ENCODE measurements at places on chromosomes 13 and 19.
A peak's percentile ranks its signal among the peaks of the same experiment; 100 is the strongest.

GRCh38 chr19:45955905-45956608, 17.6 kb downstream of the NOVA2 start:
- DNase-seq, result peak; percentile 18

DNA sequence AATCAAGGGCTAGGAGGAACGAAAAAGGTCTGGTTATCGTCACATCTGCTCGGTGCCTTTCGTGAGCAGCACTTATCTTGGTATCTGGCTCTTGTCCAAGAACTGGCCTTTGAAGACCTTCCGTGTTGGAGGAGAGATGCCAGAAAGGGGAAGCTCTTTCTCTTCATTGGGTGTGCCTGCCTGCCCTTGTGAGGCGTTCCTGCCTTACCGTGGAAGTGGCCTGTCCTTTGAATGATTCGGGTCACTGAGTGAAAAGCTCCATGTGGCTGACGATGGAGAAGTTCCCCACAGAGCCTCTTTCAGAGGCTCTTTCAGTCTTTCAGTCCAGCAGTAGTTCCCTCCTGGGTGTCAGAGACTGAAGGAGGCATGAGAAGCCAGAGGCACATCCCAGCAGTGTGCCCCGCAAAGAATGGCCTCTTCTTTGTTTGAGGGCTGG, 121.5 kb upstream of the SLC10A2 start:
- no peak for DNase-seq

DNA sequence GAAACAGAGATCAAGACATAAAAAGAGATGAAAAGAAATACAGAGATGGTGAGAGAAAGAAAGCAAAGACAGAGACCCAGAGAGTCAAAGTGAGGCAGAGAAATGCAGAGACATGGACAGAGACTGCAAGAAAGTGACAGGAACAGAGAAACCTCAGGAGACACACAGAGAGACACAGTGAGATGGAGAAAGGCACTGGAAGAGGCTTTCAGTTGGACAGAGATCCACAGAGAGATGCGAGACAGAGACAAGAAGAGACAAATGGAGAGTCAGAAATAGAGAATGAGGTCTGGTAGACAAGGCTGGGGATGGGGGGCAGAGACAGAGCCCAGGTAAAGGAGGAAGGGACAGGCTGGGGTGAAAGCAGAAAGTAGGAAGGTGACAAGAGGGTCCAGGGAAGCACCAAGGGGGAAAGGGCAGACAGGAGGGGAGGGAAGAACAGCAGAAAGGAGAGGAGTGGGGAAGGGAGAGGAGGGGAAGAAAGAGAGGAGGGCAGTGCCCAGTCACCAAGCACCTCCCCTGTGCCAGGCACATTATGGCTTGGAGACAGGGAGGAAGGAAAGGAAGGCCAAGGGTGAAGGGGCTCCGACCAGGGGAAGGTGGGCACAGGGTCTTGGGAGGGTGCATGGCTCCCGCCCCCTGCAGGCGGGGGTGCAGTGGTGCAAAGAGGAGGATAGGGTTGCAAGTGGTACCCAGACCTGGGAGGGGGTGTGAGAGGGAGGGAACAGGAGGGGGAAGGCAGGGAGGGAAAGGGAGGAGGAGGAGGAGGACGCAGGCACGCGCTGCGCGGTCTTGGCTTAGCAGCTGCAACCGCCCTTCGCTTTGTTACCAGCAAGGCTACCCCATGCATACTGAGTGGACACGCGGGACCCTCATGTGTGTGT, 38.4 kb downstream of the DEDD2 start:
- no peak for DNase-seq

GRCh38 chr13:45195421-45195820, 5.4 kb downstream of the KCTD4 start:
- no peak for DNase-seq

DNA sequence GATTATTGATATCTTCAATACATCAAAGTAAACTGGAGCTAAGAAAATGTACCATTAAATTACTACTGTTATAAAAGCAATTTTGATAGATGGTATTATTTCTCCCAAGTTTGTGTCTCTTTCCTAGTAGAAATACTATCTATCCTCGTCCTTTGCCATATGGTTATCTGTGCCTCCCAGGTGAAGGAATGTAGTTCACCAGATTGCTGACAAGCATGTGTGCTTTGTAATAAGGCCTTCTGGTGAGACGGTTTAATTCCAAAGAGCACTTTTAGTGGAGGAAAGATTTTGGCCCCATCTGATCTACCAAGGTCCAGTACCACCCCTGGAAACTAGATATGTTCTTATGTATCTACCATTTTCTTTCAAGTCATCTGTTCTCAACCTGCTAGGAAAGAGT, 243.6 kb downstream of the DLEU7 start:
- no peak for DNase-seq

DNA sequence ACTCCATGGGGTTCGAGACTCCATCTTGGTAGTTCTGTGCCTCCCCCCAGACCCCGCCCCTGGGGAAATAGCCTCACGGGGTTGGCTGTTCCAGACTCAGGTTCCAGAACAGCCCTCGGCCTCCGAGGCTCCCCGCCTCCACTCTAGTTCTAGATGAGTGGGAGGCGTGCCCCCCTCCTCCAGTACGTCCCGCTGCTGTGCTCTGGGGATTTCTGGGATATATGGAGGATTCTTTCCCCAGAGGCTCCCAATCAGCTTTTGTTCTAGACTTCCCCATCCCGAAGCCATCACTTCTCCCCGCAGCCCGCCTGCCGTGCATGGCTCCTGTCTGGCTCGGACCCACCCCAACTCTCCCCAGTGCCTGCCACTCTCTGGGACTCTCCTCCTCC, 1.9 kb upstream of the CACNG7 start:
- DNase-seq, result no peak

GRCh38 chr19:20276011-20276731, 109.2 kb downstream of the ZNF486 start:
- no peak for DNase-seq

GRCh38 chr13:97225533-97225932, 3.4 kb downstream of the MBNL2 start:
- no peak for DNase-seq

DNA sequence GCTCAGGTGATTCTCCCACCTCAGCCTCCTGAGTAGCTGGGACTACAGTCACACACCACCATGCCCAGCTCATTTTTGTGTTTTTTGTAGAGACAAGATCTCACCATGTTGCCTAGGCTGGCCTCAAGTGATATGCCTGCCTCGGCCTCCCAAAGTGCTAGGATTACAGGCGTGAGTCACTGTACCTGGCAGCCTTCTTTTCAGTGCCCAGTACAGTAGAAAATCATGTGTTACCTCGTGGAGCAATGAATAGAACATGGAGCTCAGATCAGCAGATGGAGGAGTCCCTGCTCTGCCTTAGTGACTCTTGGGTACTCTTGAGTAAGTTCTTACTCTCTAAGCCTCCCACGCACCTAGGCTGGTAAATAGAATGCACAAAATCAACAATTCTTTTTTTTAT, 44.7 kb downstream of the THSD1 start:
- DNase-seq, result no peak

DNA sequence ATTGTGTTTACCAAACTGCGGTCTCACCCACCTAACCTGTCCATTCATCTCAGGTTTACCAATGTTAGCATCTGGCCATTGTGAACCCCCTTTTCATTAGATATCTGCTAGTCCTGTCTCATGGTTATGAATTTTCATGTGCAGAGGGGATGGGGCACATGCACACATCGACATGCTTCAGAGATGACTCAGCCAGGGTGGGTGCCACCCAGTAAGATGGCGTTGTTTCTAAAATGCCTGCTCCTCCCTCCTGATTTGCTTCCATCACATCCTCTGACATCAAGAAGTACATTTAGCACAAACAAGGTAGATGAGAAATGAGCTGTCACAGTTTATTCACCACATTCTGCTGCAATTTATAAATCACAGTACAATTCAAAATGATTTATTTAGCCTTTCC, 51.3 kb downstream of the GPALPP1 start:
- DNase-seq, result no peak

GRCh38 chr19:58544591-58545285, 874 bp downstream of the TRIM28 start:
- DNase-seq, result no peak

- DNase-seq, result no peak
Measured at GRCh38 chr13:46556418-46556779, 3.4 kb downstream of the LRCH1 start.

GRCh38 chr19:49148044-49148682, 7.0 kb downstream of the HRC start:
- DNase-seq, result no peak

GRCh38 chr19:18008814-18009213, 844 bp downstream of the ARRDC2 start:
- no peak for DNase-seq

GRCh38 chr13:45257638-45258333, 56.9 kb upstream of the KCTD4 start:
- DNase-seq, result no peak

DNA sequence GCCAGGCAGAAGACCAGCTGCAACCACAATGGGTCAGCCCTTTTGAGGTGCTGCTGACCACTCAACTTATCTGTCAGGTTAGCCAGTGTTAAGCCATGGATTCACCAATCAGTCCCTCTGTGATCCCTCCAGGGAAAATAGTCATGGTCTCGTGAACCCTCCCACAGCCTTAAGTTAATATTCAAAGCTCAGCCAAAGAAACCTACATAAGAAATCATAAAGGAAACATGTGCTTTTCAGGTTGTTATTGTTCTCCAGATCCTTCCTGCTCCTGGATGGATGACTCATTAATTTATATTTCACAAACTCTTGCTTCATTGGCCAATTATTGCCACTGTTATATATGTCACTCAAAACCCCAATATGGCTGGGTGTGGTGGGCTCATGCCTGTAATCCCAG, 161.9 kb downstream of the B3GLCT start:
- DNase-seq, result no peak

GRCh38 chr13:95564733-95565291, 12.3 kb downstream of the CLDN10 start:
- no peak for DNase-seq

- DNase-seq, result no peak
Measured at GRCh38 chr13:79833991-79834390, 353.0 kb downstream of the NDFIP2 start.

GRCh38 chr13:102947745-102948405, 102.0 kb downstream of the ERCC5 start:
- no peak for DNase-seq

GRCh38 chr19:15252398-15253018, 20.3 kb upstream of the EPHX3 start:
- no peak for DNase-seq

Measured in HS-5 (cell line).